CD4-positive, alpha-beta T cell treated with Interleukin-10 for 1 hour (primary cell): ENCODE measurements at places on chromosomes 2 and 18.

- no peak for DNase-seq
Observed at GRCh38 chr2:215316336-215316735, 4.5 kb downstream of the ATIC start.

DNA sequence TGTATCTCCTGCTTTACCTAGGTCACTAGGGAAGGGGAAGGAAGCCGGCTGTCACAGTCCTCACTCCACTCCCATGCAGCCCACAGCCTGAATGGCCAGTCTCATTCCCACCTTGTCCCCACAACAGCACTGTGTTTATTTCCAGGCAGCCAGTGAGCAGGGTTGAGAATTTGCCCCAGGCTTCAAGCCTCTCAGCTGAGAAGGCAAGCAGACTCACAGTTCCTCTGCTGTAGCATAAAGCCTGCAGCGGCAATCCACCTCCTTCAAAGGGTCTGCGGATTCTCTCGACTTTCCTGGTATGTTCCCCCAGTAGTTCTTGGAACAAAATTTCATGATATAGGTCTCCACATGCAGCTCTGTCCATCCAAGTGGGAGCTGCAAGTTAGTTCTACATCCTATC lies 262.9 kb upstream of the GULP1 start:
- no peak for DNase-seq

GRCh38 chr2:153519257-153519875 lies 40.8 kb upstream of the RPRM start:
- DNase-seq = peak; percentile 49

DNA sequence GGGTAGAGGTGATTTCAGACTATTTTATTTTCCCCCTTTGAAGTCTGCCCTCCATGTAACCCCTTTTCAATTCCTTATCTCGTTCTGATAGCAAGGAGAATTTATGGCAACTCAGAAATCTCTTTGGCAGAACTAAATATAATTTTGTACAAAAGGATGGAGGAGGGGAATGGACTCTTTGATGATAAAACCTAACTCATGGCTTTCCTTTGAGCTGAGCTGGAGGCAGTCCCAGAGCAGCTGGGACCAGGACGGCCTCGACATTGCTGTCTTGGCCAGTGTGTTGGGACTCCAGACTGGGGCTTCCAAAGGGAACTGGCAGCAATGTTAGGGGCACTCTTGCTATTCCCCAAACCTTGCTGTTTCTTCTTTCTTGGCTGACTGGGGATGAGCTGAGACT lies 47.7 kb downstream of the PAX8 start:
- DNase-seq = no peak
